Activated naive CD4-positive, alpha-beta T cell (primary cell): ENCODE measurements at places on chromosomes 7 and 10.

GRCh38 chr10:12448340-12448728 is 99.0 kb downstream of the CAMK1D start:
- no peak for DNase-seq

- no peak for DNase-seq
Measured at GRCh38 chr10:89494068-89494467, 41.3 kb downstream of the SLC16A12 start.

DNA sequence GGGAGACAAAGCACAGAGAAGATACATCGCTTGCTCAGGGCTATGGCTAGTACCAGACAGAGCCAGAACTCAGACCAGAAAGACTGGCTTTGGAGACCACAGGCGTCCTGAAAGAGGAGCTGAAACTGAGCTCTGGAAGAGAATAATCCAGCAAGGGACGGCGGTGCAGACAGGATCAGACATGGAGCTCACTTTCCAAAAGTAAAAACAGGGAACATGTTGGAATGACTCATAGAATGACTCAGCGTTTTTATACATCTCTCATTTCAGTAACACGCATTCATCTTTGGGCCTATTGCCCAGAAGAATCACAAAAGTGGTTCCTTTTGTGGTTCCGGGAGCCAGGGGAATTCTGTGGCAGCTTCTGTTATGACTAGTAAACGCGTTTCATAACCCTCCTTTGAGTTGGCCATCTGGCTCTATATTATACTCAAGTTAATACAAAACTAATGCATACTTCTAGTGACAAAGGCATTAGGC is 37.2 kb downstream of the PLEKHS1 start:
- no peak for DNase-seq

- no peak for DNase-seq
Measured at GRCh38 chr10:50316695-50317648, 65.7 kb upstream of the ASAH2 start.

GRCh38 chr7:44145479-44145968 is 4.4 kb upstream of the MYL7 start:
- peak; percentile 11 for DNase-seq

GRCh38 chr7:107718456-107719193 is 25.3 kb upstream of the CBLL1 start:
- no peak for DNase-seq

GRCh38 chr7:101725921-101726320 is 91.5 kb upstream of the CUX1 start:
- no peak for DNase-seq

- DNase-seq = no peak
Measured at GRCh38 chr10:98302741-98303365, 34.9 kb upstream of the LOXL4 start.

GRCh38 chr10:46255801-46256747 is 30.7 kb upstream of the ANTXRL start:
- no peak for DNase-seq

DNA sequence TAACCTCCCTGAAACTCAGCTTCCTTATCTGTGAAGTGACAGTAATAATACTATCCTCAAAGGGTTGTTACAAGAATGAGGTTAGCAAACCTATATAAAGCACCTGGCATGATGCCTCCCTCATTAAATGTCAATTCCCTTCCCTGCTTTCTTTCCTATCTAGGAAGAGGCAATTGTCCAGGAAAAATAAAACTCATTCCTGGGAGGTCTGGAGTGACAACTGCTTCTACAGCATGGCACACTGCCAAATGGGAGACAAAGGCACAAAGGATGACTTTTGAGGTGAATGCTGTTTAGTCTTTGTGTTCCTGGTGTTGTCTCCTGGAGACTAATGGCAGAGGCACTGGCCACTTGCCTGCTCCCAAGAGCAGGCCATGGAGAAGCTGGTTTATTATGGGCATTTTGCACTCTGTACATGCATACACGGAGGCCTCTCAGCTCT is 32.2 kb upstream of the PDE1C start:
- no peak for DNase-seq

DNA sequence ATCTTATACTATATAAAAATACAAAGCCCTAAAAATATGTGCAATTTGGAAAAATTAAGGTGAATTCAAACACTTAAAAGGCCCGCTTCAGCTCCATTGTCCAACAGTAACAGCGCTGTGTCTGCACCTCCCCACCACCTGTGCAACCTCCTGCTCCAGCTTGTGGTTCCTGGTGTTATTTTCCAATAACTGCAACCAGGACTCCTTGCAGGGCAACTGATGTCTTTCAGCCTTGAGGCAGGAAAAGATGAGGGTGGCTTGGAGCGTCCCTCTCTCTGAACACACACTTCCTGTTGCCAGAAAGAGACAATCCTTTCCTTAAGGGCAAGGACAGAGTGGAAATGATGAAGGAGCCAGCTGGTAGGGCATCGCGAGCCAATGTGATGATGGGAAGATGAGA is 336.0 kb downstream of the GLRX3 start:
- DNase-seq = no peak

- no peak for DNase-seq
Measured at GRCh38 chr10:116669832-116670644, 49.3 kb downstream of the PNLIPRP2 start.

DNA sequence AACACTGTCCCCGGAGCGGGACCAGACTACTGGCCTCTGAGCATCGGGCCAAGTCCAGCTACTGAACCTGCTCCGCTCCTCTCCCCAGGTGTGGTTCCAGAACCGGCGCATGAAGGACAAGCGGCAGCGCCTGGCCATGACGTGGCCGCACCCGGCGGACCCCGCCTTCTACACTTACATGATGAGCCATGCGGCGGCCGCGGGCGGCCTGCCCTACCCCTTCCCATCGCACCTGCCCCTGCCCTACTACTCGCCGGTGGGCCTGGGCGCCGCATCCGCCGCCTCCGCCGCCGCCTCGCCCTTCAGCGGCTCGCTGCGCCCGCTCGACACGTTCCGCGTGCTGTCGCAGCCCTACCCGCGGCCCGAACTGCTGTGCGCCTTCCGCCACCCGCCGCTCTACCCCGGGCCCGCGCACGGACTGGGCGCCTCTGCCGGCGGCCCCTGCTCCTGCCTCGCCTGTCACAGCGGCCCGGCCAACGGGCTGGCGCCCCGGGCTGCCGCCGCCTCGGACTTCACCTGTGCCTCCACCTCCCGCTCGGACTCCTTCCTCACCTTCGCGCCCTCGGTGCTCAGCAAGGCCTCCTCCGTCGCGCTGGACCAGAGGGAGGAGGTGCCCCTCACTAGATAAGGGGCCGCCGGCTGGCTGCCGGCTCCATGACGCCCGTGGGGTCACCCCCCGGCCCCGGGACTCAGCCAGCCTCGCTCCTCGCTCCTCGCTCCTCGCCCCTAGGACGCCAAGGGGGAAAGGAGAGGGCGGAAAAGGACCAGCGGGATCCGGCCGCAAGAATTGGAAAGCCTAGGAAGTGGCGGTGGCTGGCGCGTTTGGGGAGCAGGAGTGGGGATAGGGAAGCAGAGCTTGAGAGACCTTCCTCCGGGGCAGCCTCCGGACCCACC is 3.4 kb downstream of the EVX1 start:
- DNase-seq = no peak

GRCh38 chr10:118430190-118430589 is 88.1 kb upstream of the FAM204A start:
- DNase-seq = no peak

DNA sequence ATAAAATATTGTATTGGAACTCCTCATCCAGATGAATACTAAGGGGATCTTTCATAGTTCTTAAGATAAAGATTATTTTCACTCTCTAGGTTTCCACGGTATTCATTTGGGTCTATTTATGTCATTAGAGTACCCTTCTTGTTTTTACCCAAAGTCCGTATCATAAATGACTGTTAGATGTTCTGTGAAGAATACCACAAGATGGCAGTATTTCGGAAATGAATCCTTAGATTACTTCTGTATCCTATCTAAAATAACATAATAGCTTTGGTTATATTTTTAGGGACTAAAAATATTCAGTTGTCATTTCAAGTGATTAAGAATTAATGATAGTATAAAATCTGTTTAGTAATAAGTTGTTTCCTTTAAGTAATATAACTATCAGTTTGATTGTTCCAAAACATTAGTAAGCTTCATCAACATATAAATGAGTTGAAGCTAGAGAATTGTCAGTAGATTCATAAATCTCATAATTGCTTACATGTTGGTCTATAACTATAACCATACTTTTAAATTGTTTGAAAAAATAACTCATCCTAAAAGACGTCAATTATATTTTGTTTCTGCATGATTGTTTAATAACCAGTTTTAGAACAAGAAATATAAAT is 337.5 kb upstream of the KCND2 start:
- no peak for DNase-seq

GRCh38 chr7:116241291-116241690 is 31.0 kb downstream of the TES start:
- DNase-seq = no peak
